ENCODE measurements at places on chromosomes 3 and 15.

- DNase-seq: no peak
Measured at GRCh38 chr3:164364111-164364510, 714.2 kb downstream of the SI start.

DNA sequence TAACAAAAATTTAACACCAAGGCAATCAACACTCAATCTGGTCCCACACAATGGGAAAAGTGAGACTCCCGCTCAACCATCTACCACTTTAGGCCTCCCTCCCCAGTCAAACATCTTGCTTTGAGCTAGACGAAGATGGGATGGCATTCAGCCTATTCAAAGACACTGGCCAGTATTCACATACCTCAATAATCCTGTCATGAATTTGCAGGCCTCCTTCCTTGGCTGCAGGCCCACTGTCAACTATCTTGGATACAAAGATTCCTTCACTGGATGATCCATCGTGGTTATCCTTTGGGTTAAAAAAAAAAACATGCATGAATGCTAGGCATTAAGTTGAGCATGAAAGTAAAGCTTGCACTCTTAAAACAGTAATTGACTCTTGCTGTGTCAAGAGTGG, 22.6 kb downstream of the PDZRN3 start:
- DNase-seq: peak; percentile 72

DNA sequence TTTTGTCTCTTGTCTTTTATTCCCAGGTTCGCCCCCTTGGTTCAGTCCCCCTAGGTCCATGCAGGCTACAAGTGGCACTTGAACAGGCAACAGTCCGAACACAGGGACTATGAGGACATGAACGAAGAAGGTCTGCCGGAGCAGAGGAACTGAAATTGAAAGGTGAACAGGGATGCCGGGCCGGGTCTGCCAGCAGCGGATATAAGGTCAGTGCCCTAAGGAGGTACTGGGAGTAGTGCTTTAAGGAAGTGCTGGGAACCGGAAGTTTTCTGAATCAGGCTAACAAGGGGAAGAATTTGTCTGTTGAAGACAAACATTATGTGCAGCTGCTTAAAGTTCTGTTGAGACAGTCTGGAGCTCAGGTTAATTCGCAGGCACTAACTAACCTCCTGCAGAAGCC, 46.8 kb downstream of the LSM3 start:
- DNase-seq: no peak

DNA sequence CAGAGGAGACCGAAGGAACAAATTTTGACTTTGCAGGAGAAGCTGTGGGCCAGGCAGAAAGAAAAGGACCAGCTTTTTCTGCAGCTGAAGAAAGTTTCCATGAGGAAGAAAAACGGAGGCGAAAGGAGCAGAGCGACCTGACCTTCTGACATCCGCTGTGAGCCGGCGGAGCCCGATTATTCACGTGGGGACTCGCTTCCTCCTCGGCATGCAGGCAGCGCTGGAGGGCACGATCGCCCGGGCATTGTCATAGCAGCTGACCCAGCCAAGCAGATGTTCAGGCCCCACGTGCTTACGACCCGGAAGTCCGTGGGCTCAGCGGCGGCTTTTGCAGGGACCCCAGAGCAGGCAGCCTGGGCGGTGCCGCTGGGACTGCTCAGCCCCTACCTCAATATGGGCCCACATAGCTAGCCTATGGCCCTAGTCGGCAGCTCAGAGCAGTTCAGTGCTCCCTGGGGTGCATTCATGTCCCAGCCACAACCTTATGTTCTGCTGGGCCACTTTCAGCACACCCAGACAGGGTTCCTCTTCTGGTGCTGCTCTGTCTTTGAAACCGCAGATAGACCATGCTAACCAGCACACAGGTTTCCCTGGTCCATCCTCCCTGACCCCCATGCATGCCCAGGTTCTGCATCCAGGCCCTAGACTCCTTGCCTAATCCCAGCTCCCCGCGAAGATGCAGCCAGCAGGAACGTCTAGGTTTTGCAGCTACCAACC, 10.5 kb upstream of the EIF4A2 start:
- DNase-seq: peak; percentile 58

GRCh38 chr3:12235691-12236090, 53.2 kb upstream of the PPARG start:
- DNase-seq: peak; percentile 60

DNA sequence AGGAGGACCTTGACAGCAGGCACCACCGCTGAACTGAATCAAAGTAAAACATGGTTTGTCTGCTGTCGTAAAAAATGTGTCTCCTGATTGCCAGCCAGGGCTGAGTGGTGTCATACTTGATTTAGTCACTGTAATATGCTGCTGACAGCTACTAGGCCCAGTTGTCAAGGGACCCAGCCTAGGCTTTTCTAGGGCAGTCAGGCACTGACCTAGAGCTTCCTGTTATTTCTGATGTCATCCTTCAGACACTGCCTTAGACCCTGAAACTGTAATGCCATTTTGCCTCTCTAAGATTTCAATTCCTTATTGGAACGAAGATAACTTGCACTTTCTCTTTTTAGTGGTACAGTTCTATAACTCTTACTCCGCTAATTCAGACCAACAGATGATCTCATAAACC, 2.6 kb upstream of the MRPL3 start:
- DNase-seq: no peak

DNA sequence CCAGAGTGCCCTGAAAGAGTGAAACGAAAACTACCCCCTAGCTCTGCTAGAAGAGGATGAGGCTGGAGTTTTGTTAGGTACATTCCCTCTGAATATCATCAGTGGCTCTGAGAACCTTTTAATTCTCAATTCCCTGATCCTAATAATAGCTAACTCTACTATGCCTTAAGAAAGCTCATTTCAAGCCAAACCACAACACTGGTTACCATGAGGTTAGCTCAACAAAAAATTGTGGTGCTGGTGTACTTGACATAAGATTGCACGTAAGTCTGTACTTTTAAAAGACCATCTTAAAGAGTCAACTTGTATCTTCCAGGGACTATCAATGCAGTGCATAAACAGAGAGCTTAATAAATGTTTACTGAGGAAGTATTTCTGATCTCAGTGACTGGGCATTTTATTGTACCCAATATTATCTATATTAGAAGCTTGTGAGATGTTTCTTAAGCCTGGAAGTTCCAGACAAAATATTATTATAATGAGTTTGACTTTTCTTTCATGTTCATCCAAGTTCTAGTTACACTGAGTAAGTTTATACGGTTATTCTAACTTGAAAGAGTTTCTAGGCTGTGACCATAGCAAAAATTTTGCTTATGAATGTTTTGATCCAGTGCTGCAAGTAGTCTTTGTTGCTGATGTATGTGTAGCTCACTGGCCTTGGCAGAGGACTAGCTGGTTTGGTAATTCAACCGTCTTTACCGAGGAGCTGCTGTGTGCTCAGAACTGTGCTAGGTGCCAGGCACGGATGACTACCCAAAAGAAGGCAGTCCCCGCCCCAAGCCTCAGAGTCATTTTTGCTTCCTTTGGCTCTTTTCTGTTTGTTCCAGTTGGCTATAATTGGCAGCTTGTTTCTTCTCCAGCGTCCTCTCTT, 334.4 kb upstream of the TRIM42 start:
- DNase-seq: no peak

DNA sequence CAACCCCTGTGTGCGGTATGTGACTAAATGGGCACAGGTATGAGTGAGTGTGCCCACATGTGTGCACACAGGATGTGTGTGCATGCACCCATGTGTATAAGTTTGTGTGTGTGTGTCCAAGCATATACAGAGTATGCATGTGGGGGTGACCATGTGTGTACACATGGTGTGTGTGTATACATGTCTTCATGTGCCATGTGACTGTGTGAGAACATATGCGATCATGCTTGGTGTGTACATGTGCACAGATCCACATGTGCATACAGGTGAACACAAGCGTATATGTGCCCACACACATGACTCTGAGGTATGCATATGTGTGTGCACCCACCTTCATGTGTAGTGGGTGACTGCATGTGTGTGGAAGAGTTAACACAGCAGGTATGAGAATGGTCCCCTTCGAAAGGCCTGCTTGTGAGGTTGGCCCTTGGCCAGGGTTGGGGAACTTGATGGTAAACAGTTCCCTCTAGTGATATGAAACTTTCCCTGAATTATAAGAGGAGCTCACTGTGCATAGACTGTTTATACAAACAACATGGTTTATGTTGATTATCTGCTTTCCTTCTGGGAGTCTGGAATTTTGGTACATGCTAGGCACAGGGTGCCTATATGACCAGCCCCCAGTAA, 10.3 kb downstream of the PFKFB4 start:
- DNase-seq: no peak

GRCh38 chr15:31389576-31389975, 62.9 kb downstream of the KLF13 start:
- no peak for DNase-seq

DNA sequence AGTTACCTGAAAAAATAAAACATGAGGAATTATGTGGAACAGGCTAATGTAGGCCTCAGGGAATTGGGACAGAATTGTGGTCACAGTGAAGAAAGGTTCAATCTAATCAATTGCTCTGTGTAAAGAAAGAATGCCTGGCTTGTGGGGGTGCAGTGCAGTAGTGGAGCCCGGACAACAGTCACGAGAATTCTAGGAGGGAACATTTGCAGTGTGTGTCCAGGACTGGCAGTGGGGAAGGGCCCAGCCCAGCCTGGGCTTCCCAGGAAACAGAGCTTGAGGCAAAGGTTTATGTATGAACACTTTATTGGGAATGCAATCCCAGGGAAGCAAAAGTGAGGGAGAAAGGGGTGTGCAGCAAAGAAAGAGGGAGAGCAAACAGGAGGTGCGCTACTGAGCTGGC, 29.2 kb upstream of the CTDSPL start:
- DNase-seq: no peak

DNA sequence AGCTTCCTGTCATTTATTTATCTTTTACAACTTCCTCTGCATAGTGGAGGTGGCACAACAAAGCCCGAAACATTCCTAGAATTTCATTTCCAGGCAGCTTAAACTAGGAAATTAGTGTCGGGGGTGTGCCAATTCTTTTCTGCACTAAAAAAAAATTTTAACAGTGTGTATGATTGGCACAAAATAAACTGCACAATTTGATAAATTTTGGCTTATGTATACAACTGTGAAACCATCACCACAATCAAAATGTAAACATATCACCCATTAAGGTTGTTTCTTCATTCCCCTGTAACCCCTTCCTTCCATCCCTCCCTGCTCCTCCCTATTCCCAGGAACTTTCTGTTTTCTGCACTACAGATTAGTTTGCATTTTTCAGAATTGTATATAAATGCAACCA, 54.7 kb downstream of the RPL39L start:
- DNase-seq: no peak

DNA sequence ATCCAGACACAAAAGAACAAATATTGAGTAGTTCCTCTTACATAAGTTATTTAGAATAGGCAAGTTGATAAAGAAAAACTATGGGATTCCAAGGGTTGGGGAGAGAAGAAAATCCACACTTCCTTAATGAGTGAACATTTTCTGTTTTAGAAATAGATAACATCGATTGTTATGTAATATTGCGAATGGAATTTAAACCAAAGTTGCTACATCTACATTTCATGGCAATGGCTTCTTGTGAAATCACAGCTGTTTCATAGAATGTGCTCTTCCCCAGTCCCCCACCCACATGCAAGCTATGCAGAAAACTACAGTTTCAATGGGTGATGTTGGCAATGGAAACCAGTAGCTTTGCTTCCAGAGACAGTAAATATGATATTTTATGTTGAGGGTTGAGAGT, 1639.5 kb downstream of the SI start:
- DNase-seq: no peak

DNA sequence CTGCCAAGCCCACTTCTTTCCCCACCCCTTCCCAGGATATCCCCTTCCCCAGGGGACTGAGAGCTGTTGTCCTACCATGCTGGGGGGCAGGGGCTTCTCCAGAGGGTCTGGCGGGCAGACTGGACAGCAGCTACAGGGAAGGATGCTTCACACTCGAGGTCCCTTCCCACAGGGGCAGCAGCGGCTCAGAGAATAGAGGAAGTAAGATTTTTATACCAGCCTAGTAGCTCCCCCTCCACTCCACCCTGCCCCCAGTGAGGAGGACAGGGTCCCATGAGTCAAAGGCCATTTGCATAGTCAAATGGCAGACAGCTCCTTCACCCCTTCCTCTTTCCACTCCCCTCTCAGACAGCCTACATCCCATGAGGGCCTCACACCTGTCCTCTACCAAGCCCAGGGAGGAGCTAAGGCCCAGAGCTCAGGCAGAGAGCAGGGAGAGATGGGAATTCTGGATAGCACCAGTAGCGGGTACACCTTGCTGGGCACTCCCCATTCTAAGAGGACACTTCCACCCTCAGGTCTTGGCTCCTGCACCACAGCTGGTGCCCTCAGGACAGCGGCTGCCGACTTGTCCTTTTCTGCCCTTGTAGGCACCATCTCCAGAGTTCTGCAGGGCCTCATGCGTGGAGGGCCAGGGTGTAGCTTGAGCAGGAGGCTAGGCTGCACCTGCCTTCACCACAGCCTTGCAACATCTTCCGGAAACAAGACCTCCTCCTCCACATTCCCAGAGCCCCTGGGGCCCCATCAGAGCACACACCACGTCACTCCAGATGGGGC, at the start of gene TLR9:
Gene TLR9, minus strand, starts transcription at position 194 of the 777 bp plus-strand sequence. Its CDS starts 116 bp downstream, at position 78.
- no peak for DNase-seq

- no peak for DNase-seq
Measured at GRCh38 chr3:23402728-23403492, 199.8 kb downstream of the UBE2E2 start.
